ENCODE measurements at places on chromosomes 13 and 19.

GRCh38 chr13:97945342-97945741 is 8.1 kb upstream of the IPO5 start:
- no peak for DNase-seq

DNA sequence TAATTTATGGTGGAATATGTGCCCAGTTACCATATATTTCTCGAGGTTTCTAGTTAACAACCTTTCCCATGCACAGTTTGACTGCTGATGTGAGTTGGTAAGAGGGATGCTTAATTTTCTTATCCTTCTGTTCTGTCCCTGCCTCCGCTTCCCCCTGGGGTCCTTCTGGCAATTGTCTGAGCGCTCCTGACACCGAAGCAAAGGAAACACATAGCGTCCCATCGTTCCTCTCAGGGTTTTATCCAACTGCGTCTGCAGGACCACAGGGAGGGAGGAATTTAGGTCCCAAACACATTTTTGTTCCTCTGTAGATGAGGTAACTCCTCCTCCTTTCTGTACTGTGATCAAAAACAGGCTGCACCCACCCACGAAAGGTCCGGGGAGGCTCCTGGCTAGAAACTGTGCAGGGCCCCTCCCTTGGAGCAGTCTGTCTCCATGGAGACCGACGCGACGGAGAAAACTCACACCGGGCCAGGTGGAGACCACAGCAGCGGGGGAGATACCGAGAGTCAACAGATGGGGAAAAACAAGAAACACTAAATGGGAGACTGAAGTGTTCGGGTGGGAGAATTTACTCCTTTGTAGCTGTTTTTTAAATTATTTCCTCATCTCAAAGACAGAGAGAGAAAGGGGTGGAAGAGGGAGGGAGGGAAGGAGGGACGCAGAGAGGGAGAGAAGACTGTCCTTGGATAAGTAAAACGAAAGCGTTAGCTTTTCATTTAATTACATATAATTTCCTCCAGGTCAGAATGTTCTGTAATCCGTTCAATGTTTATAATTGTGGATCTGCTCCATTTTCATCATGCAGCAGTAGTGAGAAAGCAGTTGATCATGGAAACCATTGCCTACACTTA is 191.8 kb upstream of the NBEA start:
- no peak for DNase-seq

DNA sequence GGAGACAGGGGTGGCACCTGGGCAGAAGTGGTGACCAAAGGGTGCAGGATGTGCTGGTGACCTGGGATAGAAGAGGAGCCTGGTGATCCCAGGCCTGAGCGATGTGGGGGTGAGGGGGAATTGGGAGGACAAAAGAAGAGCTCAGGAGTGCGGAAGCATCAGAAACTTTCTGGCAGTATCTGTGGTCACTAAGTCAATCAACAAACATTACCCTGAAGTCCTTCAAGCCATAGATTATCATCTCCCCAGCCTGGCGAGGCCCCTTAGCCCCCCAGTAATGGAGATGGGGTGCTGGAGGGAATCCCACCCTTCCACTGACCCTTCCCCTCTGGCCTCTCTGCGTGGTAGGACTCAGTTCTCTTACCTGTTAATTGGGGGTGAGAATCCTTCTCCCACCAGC is 10.5 kb downstream of the MEF2B start:
- DNase-seq = no peak

DNA sequence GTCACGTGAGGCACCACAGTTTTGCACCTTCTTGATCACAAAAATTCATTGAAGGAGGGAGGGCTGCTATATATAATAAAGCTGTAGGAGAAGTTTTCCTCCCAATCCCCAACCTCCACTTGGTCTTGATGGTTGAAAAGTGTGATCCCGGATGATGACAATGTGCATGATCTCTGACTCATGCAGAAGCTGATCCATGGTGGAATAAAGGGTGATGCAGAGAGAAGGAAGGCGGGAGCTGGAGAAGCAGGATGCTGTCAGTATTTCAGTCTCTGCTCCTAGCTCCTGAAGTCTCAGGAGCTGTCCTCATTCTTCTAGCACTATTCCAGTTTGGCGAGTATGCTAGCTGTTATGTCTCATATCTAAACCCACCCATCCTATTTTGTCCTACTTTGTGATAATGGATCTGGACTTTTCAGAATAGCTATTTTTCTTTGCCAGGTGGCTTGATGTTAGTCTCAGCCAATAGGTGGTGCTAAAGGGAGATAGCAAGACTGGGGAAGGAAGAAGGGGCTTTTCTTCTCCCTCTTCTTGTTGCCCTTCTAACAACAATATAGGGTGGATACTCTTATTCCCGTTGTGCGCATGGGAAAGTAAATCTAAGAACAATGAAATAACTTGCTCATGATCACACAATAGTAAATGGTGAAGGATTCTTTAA is 65.6 kb upstream of the HTR2A start:
- DNase-seq = no peak

DNA sequence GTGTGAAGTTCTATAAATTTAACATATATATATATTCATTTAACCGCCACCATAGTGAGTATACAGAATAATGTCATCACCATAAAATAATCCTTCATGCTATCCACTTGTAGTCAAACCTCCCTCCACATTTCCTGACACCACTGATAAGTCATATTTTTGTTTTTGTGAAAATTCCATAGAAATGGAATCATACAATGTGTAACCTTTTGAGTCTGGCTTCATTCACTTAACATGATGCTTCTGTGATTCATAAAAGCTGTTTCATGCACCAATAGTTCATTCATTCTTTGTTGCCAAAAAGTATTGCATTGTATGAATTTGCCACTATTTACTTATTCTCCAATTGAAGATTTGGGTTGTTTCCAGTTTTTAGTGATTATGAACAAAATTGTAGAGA is 497.5 kb upstream of the PCDH20 start:
- no peak for DNase-seq

- peak; percentile 25 for DNase-seq
Observed at GRCh38 chr19:18789883-18790565, 1.1 kb downstream of the COMP start.

- no peak for DNase-seq
Observed at GRCh38 chr19:28691683-28692082, 521.3 kb downstream of the UQCRFS1 start.

DNA sequence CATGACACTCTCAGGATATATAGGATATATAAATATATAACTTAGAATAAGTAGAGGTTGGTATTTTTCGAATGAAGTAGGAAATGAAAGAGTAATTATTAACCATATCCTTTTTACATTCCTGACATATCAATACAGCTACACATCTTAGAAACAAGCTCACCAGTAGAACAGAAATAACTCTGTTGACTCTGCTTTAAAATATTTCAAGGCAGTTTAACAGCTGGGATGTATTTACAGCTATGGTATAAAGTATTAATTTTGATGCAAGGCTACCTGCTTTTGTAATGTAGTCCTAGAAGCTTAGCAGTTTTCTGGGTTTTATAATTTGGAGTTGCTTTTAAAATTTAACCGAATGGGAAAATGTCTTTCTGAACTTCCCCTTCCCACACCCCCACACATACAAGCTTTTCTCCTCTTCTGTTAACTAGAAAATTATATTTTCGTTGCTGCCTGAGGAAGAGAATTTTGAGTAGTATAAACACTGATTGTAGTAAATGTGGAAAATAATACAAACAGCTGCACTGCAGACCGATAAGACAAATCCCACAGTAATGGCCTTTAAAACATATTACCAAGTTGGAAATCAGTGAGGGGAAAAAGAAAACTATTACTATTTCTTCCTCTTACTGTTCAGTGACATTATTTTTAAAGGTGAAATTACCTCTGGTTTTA is 147.7 kb downstream of the GGACT start:
- no peak for DNase-seq

DNA sequence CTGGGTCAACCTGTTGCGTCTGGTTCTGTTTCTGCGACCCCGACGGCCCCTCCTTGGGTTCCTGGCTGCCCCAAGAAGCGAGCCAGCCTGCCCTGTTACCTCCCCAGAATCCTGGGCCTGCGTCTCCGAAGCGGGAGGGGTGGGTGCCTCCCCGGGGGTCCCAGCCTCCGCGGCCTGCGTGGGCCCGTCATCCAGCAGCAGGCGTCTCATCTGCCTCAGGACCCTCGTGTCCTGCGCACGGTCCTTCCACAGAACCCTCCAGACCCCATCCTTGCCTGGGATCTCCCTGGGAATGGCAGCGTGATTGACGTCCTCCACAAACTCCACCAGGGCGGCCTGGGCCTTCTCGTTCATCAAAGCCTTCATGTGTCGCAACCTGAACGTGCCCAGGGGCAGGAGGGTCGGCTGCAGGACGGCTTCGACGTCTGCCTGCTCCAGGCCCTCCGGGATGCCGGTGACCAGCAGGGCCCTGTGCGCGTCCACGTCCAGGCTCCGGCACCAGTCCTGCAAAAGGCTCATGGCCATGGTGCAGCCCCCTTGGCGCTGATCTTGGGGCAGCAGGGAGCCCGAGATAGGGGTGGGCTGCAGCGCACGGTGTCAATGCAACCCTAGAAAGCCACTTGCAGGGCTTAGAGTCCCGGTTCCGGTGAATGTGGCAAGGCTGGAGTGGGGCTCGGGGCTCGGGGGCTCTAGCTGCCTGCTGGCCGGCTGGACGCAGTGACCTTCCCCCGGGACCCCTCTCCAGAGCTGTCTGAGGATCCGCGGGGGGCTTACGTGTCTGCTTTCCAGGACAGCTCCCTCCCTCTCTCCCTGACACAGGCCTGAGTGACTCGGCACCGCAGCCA is 504 bp downstream of the PNMA8B start:
- no peak for DNase-seq

DNA sequence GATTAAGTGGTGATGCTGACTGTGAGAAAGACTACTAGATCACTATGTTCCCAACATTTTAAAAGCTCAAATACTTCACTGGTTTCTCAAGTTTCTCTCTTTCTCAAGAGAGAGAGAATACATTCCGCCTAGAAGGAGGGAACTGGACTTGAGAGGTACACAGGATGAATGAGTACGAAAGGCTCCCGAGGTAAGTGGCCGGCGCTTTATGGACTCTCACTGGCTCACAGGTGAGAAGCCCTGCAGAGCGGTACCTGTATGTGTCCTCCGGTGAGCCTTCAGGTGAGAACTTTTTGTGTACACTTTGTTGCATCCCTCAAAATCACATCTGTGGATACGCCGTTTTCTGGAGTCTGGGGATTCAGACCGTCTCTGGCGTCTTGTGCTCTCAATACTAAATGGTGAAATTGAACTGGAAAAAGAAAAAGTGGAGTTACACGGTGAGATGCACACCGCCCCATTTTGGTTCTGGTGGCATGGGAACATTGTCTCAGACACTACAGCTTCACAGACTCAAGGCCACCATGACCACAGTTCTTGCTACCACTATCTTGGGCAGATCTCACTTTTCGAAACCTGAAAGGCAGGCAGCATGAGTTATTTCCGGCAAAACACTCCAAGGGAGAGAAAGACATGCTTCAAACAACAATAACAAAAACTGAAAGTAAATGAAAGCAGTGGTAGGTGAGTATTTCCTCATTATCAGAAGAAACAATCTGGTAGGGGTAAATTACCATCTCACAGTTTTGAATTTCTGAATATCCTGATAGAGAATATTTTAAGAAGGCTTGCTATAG is 418.9 kb downstream of the KLF12 start:
- DNase-seq = peak; percentile 56

DNA sequence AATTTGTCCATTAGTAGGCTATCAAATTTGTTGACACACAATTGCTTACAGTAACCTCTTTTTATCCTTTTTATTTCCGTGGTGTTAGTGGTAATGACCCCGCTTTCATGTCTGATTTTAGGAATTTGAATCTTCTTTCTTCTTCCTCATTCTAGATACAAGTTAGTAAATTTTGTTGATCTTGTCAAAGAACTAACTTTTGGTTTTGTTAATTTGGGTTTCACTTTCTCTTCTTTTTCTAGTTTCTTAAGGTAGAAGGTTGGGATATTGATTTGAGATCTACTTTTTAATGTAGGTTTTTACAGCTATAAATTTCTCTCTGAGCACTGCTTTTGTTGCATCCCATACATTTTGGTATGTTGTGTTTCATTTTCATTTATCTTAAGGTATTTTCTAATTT is 53.3 kb upstream of the SLC7A1 start:
- DNase-seq = no peak

GRCh38 chr13:24271231-24271600 is 38.2 kb upstream of the C1QTNF9 start:
- no peak for DNase-seq

GRCh38 chr13:48043789-48044503 is 6.4 kb downstream of the NUDT15 start:
- peak; percentile 7 for DNase-seq

GRCh38 chr19:51430221-51430620 is 12.8 kb upstream of the SIGLEC10 start:
- DNase-seq = no peak

DNA sequence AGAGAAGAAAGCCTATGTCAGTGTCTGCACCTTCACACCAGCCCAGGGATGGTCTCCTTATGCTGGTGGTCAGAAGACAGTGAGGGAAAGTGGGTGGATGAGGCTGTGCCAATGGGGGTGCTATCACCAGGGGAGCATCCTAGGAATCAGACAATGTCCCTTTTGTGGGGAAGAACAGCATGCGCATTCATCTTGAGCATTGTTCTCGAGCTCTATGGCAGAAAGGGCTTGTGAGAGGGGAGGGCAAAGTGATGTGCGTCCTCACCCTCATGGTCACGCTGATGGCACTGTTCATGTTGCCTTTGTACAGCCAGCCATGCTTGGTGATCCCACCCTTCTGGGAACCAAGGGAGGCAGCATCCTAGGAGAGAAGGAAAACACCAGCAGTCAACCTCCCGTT is 56.1 kb downstream of the DOCK9 start:
- no peak for DNase-seq

- DNase-seq = no peak
Observed at GRCh38 chr13:107422421-107422820, 792.9 kb downstream of the LIG4 start.

DNA sequence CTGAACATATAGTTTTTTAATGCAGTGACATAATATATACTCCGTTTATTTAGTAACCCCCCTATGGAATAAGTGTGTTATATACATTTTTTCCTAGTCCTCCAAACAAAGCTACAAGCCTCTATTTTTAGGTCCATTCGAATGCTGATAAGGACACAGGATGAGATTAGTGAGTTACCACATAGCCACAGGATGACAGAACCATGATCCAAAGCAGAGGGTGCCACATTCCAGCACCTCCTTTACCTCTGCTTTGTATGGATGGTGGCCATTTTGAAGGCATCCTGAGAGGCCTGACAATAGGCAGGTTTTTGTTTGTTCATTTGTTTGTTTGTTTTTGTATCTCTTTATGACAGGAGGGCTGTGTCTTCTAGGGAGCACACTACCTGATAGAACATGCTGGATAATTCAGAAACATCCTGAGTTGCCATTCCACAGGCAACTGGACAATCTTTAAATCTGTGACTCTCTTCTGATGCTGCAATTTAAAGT is 186.3 kb downstream of the MTUS2 start:
- no peak for DNase-seq

Data from CD4-positive, alpha-beta T cell treated with Interleukin-4 for 1 hour (primary cell).